Stromal cell of bone marrow (primary cell): ENCODE measurements at places on chromosomes 2 and 18.

GRCh38 chr2:121501031-121501430 lies 29.6 kb upstream of the RNU4ATAC start:
- DNase-seq, result peak; percentile 53

DNA sequence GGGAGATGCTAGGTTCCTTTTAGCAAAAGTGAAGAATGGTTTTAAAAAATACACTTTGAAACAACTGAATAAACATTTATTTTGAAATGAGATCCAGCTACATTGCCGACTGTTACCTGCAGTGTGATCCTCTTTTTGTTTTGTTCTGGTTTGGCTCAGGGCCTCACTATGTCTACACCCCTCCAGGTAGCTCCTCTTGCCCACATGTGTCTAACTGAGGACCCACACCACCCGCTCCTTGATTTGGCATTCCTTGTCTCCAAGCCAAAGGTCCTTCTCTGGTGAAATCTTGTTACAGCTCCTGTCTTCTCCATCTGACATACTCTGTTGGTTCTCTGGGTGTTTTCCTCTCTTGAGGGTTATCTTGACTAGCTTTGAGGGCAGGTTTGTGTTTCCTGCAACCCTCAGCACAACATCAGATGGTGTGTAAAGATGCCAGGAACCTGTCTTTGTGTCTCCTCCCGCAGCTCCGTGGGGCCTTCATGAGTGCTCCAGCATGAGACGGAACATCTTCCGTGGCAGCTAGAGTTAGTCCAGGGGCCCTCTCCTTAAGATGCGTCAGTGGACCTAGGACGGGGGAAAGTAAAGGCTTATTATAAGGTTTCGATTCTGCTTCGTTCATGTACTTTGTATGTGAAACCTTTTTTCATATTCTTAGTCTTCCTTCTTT lies 32.1 kb downstream of the MAP4K4 start:
- no peak for DNase-seq

GRCh38 chr2:95337829-95338228 lies 40.7 kb downstream of the KCNIP3 start:
- DNase-seq, result no peak

DNA sequence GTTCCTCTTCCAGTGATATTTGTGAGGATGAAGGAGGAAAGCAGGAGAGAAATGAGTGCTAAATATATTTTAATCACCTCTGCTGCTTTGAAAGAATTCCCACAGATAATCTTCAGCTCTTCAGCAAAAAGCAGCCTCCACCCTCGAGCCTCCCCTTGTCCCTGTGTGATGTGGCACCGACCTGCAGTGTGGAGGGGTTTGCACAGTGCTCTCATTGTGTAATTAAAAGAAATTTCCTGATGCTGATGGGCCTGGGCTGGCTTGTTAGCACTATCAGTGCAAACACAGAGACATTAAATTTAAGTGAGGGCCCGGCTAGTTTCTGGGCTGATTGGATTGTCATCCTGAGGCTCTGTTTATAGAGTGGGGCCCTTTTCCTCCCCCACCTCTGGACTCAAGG lies 53.4 kb downstream of the KIF5C start:
- no peak for DNase-seq

DNA sequence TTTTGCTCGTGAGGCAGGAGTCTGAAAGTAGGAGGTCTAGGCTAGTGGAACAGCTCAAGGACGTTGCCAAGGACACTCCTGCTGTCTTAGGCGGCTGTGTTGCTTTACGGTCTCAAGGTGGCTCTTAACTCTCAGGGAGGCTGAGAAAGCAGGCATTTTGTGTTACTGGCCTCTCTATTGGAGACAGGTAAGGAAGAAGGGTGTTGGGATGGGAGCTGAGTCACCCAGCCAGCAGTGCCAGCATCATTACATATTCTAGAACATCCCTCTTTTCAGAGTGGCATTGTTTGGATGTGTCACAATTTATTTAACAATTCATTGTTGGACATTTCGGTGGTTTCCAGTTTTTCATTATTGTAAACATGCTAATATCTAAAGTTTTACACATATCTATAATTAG lies 30.8 kb upstream of the TMEM214 start:
- DNase-seq, result no peak

DNA sequence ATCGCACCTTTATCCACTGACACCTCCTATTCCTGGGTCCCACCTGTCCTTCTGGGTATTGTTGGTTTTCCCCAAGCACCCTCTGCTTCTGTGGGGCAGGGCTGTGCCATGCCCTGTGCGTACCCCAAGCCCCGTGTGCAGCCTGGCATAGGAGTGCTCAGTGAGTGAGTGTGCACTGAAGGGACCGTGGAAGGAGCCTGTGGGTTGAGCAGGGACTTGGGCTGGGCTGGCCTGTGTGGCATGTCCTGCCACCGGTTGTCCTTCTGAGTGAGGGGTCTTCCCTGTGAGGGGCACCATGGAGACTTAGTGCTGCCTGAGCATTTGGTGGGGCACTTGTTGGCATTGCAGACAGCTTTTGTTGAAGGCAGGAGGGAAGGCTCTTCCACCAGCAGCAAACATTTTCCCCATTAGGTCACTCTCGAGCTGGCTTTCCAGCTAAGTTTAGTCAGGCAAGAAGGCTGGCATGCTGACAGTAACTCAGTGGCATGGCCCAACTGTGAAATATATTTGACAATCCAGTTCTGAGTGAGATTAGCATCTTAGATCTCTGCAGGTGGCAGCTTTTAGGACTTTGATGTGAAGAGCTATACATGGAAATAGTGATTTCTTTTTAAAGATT lies 64.7 kb downstream of the LPIN1 start:
- DNase-seq, result no peak

GRCh38 chr18:12441475-12442034 lies 33.8 kb downstream of the PRELID3A start:
- no peak for DNase-seq

DNA sequence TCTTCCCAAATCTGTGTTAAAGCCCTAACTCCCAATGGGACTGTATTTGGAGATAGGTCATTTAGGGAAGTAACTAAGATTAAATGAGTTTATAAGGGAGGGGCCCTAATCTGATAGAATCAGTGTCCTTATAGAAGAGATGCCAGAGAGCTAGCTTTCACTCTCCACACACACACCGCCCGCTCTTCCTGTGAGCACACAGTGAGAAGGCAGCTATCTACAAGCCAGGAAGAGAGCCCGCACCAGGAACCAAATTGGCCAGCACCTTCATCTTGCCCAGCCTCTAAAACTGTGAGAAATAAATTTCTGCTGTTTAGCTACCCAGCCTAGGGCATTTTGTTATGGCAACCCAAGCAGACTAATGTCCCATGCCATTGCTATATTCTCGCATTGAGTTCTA lies 125.2 kb downstream of the RTN4 start:
- no peak for DNase-seq

GRCh38 chr18:37188016-37188791 lies 359.3 kb downstream of the KIAA1328 start:
- no peak for DNase-seq

- no peak for DNase-seq
Observed at GRCh38 chr2:176068419-176068832, 15.3 kb downstream of the EVX2 start.

- no peak for DNase-seq
Observed at GRCh38 chr2:212596276-212596675, 57.7 kb upstream of the ERBB4 start.

DNA sequence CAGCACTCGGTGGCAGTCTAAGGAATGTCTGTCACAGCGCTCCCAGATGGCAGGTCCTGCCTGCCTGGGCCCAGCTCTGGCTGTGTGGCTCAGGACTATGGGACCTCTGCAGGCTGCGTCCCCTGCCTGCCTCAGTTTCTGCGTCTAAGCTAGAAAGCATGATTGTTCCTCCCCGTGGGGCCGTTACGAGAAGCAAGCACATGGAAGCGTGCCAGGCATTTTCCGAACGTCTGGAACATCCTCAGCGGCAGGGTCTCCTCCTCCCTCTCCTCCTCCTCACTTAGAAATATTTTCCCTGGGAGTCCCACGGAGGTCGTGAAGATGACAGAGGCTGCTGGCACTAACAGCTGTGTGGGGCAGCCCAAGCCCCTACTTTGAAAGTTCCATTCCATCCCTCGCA lies 43.3 kb downstream of the LRRFIP1 start:
- no peak for DNase-seq

DNA sequence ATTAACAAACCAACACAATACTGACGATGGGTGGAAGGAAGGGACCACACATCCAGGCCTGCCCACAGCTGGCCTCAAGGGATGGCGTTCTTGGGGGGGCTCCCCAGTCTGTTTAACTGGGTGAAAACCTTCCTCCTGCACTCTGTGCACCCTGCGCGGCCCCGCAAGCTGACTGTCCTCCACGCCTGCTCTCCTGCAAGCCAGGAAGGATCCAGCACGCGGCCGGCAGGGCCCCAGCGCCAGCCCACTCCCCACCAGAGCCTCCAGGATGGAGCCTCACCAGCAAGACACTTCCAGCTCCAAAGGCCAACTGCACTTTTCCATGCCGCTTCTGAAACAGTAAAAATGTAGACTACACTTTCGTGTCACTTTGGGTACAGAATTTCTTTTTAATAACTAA lies 135.1 kb downstream of the ZNF516 start:
- DNase-seq, result no peak

DNA sequence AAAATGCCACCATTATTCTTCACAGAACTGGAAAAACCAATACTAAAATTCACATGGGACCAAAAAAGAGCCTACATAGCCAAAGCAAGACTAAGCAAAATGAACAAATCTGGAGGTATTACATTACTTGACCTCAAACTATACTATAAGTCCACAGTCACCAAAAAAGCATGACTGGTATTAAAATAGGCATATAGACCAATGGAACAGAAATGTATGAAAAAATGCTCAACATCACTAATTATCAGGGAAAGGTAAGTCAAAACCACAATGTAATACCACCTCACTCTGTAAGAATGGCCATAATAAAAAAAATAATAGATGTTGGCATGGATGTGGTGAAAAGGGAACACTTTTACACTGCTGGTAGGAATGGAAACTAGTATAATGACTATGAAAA lies 158.6 kb downstream of the CDH2 start:
- no peak for DNase-seq

DNA sequence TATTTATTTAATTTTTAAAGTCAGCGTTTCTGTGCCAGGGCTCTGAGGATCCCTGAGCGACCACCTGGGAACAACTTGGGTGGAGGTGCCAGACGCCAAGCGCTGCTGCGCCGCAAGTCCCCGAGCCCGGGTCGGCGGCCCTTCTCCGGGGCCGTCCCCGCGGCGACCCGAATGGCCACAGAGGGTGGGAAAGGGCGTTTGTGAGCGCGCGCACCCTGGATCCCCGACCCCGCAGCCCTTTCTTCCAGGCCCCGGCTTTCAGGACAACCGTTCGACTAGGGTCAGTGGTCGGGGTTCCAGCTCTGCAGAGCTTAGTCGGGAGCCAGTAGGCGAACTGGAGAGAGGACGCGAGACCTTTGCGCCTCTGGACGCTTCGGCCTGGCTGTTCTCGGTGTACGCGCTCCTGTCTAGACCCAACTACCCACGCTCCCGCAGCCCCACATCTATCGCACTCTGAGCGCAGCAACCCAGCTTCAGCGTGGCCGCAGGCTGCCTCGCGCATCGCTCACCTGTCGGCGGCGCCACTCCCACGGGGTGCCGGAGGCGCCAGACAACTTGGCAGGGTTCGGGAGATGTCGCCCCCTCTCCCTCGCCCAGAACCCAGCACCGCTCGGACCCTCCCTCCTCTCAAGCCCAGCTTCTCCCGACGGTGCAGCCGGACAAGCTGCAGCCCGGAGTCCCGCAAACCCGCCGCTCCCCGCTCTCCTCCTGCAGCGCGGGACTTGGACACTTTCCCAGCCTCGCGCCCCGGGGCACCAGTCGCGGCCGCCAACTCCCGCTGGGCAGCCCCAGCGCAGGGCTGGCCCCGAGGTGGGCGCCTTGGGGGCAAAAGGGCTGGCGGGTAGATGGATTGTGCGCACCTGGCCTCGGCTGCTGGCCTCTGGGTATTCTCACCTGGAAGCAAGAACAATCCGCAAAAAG lies 758 bp downstream of the LYPD1 start:
- no peak for DNase-seq

DNA sequence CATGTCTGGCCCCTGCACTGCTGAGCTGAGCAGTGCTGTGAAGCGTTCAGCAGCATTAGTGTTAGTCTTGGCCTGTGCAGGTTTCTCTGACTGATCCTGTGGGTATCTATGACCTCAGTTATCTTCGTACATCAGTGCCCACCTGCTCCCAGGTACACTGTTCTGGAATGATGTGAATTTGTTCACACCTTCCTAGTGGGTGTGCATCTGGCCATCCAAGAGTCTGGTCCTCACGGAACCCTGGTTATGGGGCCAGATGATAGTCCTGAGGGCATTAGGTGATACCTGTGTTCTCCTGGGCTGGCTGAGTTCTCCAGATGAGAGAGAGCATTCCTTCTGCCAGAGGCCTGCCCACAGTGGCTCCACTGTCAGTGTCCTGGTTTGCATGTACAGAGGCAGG lies 57.2 kb downstream of the INPP4A start:
- no peak for DNase-seq

DNA sequence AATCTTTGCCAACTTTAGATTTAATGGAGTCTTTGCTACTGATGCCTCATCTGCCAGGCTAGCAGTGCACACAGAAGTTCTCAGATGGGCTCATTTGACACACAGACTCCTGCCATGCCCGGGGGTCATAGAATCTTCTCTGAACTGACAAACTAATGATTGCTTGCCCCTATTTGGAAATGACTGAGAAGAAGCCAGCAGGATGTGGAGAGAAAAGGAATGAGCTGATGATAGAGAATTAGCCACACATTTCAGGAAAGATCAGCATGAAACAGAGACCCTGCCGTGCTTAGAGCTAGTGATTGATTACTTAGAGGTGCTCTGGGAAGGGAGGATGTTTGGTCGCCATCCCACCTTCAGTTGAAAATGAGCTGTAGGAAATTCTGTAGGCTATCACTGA lies 178.5 kb downstream of the TPGS2 start:
- no peak for DNase-seq

DNA sequence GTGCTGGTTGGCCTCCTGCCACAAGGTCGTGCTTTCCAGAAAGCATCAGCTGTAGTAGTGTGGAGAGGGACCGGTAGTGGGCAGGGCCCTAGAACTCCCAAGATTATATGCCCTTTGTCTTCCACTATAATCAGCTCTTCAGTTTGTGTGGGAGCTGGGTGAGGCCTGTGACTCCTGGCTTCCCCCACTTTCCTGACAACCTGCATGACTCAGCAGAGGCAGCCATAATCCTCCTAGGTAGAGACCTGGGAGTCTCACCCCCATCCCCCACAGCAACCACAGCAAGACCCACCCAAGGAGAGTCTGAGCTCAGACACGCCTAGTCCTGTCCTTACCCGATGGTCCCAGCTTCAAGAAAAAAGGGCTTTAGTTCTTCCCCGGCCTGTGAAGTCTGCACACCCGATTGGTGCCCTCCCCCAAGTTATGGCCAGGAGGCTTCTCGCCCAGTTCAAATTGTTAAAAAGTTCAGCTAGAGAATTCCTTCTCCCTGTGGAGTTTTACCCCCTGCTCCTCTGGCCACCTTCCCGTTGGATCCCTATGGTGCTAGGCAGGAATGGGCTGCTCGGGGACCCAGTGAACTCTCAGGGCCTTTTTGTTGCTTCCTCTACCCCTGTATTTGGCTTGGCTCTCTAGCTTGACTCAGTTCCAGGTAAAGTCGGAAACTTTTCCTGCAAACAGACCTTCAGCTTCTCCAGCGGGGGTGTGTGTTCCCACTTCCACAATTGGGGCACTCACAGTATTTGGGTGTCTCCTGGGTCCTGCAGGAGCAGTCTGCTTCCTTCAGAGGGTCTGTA lies 57.8 kb upstream of the FAM237A start:
- DNase-seq, result no peak
